ENCODE measurements at places on chromosomes 5 and 9.

DNA sequence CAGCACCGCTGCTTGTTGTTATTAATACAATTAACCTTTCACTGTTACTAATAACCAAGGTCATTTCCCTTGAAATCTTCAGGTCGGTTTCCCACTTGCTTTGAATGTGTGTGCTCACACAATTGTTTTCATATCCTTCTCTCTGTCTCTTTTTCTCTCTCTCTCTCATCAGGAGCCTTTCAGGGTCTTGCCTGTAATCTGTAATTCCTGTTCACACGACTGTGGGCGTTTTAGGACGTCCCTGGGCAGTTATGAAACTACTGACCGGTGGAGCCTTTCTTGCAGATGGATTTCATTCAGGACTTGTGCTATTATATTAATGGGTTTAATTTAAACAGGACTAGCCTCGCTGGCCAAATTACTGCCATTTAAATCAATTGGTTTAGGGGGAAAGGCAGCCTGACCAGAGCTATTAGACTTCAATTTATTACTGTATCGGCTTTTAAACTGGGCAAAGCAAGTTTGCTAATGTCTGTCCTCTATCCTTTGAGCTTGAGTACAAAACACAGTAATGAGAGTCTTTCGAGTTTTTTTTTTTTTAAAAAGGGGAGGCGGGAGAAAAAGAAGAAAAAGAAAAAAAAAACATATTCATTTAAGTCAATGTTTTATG lies 316.0 kb upstream of the TLE4 start:
- DNase-seq, result no peak

- no peak for DNase-seq
Observed at GRCh38 chr9:16100537-16101091, 547.8 kb downstream of the CCDC171 start.

DNA sequence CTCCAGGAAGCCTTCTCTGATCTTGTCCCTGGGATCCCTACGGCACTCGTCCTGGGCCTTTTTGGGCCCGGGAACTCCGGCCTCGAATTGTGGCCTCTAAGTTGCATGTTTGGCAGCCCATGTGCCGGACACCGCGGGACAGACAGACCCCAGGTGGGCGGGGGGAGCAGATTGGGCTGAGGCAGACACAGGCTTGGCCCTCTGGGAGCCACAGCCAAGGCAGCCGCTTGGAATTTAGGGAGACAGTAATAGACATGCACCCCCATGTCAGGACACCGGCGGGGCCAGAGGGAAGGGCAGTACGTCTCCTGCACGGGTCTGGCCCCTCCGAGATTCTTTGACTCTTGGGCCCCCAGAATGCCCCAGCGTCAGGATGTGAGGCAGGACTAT lies 36.2 kb downstream of the ADAMTSL2 start:
- no peak for DNase-seq

DNA sequence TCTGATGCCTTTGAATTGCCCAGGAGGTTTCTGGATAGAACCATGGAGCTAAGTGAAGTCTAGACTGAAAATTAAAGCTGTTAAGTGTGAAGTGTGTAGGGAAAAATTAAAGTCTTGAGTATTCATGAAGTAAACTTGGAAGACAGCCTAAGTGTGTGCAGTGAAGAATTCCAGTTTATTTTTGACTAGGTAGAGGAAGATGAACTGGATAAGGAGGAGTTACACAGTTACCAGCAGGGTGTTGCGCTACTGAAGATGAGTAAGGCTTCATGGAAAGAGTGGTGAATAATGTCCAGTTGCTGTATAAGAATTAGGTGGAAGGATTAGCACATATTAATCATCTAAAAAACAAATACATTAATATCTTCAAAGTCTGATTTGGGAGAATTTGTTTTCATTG lies 5.7 kb upstream of the CHD1 start:
- DNase-seq, result no peak

DNA sequence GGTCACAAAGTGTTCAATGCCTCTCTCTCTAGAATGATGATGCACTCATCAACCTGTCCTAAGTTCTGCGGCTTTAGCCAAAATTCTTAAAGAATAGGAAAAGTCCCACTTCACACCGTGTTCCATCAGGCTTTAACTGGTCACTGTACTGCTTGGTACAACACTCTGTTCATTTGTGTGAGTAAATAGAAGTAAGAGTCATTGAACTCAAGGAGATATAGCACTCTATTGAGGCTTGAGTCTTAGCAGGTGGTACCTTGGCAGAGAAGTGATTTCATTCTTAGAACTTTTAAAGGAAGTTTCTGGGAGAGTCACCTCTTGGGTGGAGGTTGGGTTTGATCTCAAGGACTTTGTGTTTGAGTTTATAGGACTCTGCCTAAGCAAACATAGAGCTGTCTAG lies 92.6 kb downstream of the TENT4A start:
- no peak for DNase-seq

- DNase-seq, result no peak
Observed at GRCh38 chr9:79008916-79009315, 562.8 kb upstream of the TLE4 start.

DNA sequence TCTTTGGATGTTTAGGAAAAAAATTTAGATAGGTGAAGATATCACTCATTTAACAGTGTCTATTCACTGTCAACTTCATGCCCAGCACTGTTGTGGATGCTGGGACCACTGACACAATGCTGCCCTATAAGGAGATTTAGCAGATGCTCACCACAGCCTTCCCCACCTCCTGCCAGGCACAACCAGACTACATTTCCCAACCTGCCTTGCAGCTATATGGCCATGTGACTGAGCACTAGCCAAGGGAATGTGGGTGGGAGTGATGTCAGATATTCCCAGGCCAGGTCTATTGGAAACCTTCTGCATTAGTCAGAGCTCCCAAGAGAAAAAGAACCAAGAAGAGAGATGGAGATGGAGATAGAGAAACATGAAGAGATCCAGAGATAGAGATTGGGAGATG lies 302.6 kb upstream of the TAS2R1 start:
- no peak for DNase-seq

DNA sequence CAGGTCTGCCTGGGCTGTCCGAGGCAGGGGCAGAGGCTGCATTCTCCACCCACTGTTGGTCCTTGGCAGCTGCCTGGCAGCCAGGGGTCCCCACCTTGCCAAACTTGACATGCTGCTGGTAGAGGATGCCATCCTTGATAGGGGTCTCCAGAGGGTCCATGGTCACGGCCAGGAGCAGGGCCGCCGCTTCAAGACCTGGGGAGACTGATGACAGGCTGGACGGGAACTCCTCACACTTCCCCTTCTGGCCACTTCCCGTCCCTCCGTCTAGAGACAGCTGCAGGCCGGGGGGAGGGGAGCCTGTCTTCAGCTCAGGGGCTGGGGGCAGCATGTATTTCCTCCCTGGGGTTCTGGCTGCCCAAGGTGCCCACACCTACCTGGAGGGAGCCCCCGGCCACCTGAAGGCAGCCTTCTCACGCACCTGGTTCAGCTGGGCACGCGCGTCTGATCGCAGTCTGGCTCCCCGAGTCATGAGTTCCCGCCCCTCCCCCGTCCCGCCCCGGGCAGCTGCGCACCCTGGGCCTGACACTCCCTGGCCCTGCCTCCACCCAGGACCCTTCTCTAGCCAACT lies at the start of gene DOK3:
Gene DOK3, minus strand, starts transcription at position 446 of the 571 bp plus-strand sequence. Its CDS starts 286 bp downstream, at position 160.
- no peak for DNase-seq

GRCh38 chr9:99509065-99509745 lies 287.1 kb downstream of the SEC61B start:
- no peak for DNase-seq

- no peak for DNase-seq
Observed at GRCh38 chr9:21688108-21689102, 114.0 kb upstream of the MTAP start.

- no peak for DNase-seq
Observed at GRCh38 chr9:110125763-110126351, 82.1 kb downstream of the C9orf152 start.

DNA sequence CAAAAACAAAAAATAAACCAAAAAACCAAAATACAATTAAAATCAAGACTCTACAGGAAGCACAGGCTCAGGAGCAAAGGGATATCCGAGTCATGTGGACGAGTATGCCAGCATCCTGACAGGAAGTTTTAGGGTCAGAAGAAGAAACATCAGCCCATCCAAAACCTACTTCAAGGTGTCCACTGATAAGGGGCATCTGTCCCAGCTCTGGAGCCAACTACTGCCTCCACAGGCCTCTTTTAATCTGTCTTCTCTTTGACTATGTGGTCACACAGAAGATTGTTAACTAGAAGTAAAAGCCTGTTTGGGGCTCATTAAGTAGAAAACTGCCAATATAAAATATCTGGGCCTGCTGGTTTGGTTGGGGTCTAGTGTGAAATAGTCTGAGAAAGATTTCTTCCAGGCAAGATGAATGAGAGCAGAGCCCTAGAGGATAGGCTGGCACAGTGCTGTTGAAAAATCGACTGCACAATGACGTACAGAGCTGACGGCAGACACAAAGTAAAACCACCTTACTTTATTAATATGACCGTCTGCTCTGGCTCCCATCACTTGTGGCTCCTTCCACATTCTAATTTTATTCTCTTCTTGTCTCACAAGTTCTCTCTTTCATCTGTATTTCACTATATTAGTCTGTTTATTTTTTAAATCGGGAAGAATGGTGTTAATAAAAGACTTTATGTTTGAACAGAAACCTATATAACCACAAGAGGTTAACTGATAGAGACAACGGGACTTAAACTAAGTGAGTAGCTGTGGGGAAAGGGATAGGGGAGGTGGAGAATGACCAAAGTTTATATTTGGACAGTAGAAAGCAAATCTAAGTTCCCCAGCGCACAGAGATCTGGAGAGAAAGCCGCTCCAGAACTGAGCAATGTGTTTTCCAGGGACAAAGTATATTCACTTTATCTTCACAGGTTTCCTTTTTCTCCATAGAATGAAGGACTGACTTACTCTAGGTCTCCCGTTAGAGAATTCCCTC lies 22.9 kb upstream of the MSH3 start:
- DNase-seq, result no peak

Data from T-helper 9 cell (primary cell).